ENCODE measurements at places on chromosomes 3 and 15. TPM values are rescaled to one million over a fixed set of nuclear protein-coding genes. Genes with fewer than 3 reads are reported as not detected.

GRCh38 chr15:66829551-66830121, 127.6 kb downstream of the SMAD6 start:
- DNase-seq, result no peak

- no peak for DNase-seq
These were observed 37.4 kb downstream of the FILIP1L start for GRCh38 chr3:100076731-100077529.

DNA sequence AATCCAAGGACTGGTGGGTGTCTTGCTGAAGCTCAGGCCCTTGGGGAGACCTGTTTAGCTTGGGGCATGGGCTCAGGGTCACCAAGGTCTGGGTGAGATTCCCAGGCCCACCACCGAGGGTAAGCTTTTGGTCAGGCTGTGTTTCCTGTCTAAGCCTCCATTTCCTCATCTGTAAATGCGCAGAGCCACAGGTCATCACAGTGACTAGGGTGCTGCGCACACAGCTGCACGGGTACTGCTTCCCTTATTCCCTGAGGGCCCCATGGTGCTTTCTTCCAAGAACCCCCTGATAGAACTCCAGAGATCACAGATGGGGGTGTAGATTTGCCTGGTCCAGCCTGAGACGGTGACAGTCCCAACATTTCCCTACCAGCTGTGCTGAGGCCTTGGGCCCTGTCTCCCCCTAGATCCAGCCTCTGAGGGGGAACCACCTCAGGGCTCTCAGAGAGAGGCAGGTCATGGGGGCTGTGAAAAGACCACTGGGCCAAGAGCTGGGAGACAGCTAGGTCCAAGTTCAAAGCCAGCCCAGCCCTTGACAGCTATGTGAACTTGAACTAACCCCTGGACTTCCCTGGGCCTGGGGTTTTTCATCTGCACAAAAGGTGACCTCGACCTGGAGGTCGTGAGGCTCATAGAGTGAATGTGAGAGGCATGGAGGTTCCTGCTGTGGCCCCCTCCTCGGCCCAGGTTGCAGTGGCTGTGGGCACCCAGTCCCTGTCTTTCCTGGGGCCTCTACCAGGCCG, 60.7 kb downstream of the SEMA3G start:
- no peak for DNase-seq

- no peak for DNase-seq
These were observed 41.2 kb downstream of the RAB7A start for GRCh38 chr3:128767094-128767750.

GRCh38 chr15:58179206-58179605, 41.0 kb downstream of the AQP9 start:
- DNase-seq, result no peak

GRCh38 chr15:90004671-90005070, 3.5 kb downstream of the ZNF710 start:
- no peak for DNase-seq

DNA sequence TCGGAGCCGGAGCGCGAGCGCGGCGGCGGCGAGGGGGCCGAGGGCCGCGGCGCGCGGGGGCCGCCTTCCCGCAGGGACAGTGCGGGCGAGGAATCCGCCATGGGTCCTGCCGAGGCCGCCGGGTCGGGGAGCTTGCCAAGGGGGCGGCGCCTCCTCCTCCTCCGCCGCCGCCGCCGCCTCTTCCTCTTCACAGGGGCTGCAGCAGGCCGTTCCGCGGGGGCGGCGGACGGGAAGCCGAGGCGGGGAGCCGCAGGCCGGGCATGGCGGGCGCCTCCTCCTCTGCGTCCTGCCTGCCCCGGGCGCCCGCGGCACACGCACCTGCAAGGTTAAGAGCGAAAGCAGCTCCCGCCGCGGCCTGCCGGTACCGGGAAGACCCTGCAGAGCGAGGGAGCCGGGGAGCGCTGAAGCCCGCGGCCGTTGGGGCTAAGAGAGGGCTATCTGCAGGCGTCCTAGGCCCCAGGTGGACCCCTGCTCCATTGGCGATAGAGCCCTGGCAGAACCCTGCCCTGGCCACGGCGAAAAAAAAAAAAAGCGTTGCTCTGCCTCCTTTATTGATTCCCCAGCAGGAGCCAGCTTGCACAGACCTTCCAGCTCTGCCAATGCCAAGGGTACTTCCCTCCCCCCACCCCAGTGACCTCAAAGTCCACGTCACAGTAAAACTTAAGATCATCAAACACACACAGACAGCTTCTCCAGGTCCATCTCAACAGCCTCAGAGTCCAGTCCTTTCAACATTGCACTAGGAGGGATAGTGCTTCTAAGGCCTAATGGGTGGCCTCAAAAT, at the start of gene LYSMD2:
Gene LYSMD2, minus strand, starts transcription at position 134 of the 784 bp plus-strand sequence. Its CDS starts 33 bp downstream, at position 101.
- DNase-seq, result no peak

- no peak for DNase-seq
These were observed 410.5 kb downstream of the LSAMP start for GRCh38 chr3:116034794-116035193.

DNA sequence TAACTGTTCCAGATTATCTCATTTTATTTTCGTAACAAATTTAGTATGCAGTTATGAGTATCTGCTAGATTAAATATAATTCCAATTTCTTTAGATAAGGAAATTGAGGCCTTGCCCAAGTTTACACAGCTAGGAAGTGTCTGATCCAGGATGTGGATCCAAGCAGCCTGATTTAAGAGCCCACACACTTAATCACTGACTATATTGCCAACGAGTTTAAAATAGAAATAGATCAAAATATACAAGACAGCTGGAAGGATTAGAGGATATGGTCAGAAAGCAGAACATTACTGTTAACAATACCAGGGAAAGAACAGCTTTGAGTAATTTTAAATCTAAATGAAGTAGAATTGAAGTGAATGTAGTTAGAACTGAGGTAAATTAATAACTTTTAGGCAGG, 215.2 kb downstream of the C3orf38 start:
- no peak for DNase-seq

GRCh38 chr15:60324706-60325438, 72.9 kb downstream of the ANXA2 start:
- no peak for DNase-seq

DNA sequence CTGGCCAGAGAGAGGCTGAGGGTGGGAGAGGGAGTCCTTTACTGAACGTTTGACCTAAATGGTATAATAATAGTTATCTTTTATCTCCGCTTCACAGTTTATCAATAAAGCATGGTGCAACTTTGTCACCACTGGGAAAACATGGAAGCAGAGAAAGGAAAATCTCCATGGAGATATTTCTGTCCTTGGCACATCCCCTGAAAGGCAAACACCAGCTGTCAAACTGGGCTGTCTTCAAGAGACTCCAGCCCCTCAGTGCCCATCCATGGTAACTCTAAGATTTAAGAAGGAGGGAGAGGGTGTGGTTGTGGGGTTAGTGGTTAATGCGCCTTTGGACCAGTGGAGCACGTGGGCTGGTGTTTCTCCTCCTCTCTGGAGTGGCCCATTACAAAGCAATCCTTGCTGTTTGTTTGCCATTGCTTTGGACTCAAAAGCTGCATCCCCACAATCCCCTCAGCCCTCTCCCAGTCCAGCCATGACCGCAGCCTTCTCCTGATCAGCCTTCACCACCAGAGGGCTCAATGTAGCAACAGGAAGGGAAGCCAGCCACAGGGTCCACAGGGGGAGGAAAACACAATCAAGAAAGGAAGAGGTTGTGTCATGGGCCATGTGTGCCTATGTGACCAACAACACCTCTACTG, 38.2 kb upstream of the FAM174B start:
- no peak for DNase-seq

GRCh38 chr3:106825962-106826605, 551.2 kb upstream of the CCDC54 start:
- DNase-seq, result no peak

GRCh38 chr15:53980021-53980420, 1.8 kb downstream of the UNC13C start:
- no peak for DNase-seq

- no peak for DNase-seq
These were observed 3.2 kb downstream of the CGNL1 start for GRCh38 chr15:57379487-57379886.

DNA sequence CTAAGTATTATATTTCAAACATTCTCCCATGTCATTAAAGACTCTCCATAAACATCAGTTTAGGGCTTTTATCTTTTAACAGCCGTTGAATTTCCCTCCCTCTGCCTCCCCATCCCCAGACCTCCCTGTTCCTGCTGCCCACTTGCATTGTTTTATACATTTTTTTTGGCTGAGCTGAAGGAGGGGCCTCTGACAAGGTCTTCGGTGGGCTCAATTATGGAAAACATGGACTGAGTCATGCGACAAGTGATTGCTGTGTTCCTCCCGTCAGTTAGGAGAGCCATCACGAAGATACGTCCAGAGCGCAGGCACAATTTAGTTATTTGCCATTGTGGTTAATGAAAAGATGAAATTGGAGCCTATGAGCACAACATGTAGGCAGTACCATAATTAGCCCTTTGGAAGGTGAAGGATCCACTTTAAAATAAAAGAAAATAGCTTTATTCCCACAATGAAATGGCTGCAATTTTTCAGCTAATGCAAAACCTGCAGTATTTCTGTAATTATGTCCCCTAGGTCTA, 12.0 kb upstream of the NMNAT3 start:
- no peak for DNase-seq

DNA sequence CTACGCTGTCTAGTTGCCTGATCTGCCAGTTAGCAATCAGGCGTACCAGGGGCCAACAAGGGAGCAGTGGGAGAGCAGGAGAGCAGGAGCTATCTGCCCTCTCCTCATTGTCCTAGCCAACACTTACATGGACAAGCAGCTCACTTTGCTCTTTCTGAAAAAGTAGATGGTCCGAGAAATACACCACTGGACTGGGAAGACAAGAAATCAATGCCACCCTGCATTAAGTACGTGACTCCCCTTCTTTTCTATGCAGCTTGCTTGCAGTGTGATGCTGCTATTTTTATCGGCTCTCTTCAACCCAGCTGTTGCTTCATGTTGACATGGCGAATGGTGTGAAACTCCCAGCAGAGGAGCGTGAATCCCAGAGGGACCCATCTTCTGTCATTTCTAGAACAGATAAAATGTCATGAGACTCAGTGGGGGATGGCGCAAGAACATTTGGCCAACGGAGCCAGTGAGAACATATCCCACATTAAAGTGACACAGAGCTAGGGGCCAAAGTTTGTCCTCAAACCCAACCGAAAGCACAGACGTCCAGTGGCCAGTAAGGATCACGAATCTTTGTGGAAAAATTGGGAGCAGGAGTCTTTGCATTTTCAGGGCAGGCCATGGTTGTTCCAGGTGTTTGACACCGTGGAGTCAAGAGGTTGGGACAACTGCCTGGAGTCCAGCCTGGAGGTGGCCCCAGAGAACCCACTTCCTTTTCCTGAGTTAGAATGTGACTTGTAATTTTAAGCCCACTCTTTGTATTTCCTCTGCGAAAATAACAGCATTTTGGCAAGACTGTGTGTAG, 53.7 kb upstream of the MEF2A start:
- DNase-seq, result no peak

GRCh38 chr3:195094191-195094921, 176.6 kb downstream of the XXYLT1 start:
- DNase-seq, result no peak

DNA sequence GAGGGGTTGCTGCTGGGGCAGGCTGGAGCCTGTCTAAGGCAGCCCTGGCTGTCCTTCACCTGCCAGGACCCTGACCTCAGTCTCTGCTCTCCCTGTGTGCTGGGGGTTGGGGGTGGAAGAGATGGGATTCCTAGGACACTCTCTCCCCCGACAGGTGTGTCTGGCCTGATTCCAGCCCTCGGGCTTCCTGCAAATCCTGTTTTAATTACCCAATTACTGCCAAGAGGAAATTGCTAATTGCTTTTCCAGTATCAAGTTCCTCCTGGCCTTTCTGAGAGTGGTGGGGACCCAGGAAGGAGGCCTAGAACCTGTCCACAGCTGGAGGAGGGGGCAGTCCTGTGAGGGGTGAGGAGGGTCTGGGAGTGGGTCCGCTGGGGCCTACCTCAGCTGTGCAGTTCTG, 15.8 kb downstream of the PLXNA1 start:
- no peak for DNase-seq

GRCh38 chr3:19248143-19248542, 99.8 kb downstream of the KCNH8 start:
- DNase-seq, result no peak

DNA sequence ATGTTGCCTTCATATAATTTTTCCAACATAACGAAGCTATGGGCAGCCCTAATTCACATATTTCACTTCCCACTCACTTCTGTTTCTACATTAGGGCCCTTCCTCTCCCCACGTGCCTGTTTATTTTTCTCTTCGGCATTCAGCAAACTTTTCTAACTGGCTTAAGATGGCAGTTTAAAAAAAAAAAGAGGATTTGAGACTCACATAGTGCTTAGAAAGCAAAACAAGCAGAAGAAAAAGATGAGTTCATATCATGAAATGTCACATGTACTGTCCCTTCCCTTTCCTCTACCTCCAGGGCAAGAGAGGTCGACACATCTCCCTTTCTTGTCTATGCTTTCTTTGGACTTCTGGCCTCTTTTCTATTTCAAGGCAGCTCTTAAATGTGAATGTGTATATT, 30.6 kb downstream of the SLC49A4 start:
- no peak for DNase-seq

DNA sequence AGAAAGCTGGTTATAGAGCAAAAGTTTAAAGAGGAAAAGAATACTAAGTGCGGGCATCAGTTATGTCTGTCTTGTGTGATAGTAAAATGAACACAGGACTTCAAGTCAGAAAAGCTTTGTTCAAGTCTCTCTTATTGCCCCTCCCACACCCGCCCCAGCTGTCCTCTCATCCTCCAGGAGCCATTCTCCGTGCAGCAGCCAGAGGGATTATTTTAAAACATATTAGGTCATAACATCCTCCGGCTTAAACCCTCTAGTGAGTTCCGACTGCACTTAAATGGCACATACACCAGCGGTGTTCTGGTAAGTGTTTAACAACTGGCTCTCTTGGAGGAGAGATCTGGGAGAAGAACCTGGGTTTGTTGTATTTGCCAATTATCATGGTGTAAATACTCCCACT, 104.8 kb upstream of the TNFAIP8L3 start:
- DNase-seq, result no peak

DNA sequence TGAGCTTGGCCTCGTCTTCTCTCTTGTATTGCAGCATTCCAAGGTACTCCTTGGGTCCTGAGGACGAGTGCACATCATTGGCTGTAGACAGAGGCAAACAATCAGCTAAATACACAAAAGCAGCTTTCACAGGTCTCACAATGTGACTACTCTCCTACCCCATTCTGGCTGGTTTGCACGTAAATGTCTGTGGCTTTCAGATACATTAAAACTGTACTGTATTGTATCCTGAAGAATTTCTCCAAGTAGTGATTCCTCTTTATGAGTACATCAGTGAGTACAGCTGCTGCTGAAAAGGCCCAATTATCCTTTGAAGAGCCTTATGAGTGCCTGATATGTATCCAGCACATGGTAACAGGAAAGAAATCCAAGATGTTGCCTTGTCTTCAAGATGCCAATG, 22.0 kb upstream of the GNB5 start:
- no peak for DNase-seq

GRCh38 chr15:82805994-82806406, at the start of gene FSD2:
Gene FSD2, minus strand, starts transcription at chr15:82806069. Its CDS starts 18,679 bp downstream, at chr15:82787390.
- DNase-seq, result no peak

GRCh38 chr15:80476036-80476435, 71.9 kb downstream of the ARNT2 start:
- no peak for DNase-seq

GRCh38 chr15:93983526-93983925, 247.8 kb upstream of the MCTP2 start:
- no peak for DNase-seq

The CCDC80 gene
- polyA plus RNA-seq, result 81.5 TPM

The EPHB3 gene
- polyA plus RNA-seq, result 26.9 TPM

The ACKR4 gene
- polyA plus RNA-seq, result 1.8 TPM

The GLCE gene
- 49.9 TPM for polyA plus RNA-seq

The NMD3 gene
- polyA plus RNA-seq, result 46.0 TPM

The PPARG gene
- 29.5 TPM for polyA plus RNA-seq

The CLDN16 gene
- polyA plus RNA-seq, result 43.5 TPM

The VIPR1 gene
- polyA plus RNA-seq, result 1.1 TPM

All from left renal cortex interstitium (tissue), 4 donors.